Fibroblast of villous mesenchyme (primary cell): ENCODE measurements at places on chromosomes 11 and 22.

GRCh38 chr22:48186146-48186790 is 1423.8 kb downstream of the TBC1D22A start:
- no peak for DNase-seq

GRCh38 chr22:35892192-35892591 is 136.4 kb downstream of the RBFOX2 start:
- DNase-seq, result peak; percentile 69

- peak; percentile 10 for DNase-seq
Measured at GRCh38 chr11:45405916-45406670, 120.0 kb upstream of the SYT13 start.

- no peak for DNase-seq
Measured at GRCh38 chr11:122618927-122619326, 36.6 kb upstream of the UBASH3B start.

- no peak for DNase-seq
Measured at GRCh38 chr11:35978183-35978582, 34.3 kb downstream of the LDLRAD3 start.

DNA sequence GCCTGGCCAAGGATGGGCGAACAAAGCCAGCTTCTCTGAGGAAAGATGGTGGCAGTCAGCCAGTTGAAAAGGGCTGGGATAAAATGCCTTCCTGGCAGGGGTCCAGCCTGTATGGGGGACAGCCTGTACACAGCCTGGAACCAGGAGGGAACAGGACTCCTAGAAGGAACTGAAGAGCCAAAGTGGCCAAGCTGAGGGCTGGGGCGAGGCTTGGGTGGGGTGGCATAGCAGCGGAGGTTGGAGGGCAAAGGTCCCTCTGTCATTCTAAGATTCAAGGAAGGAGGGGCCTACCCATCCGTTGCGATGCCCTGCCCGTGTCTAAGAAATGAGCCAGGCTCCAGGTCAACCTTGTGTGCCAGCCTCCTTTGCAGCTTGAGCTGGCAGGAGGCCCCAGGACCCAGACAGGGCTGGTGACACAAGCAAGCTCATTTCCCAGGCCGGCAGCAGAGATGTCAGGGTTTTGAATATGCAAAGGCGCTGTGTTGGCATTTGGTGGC is 22.6 kb downstream of the FADD start:
- no peak for DNase-seq

DNA sequence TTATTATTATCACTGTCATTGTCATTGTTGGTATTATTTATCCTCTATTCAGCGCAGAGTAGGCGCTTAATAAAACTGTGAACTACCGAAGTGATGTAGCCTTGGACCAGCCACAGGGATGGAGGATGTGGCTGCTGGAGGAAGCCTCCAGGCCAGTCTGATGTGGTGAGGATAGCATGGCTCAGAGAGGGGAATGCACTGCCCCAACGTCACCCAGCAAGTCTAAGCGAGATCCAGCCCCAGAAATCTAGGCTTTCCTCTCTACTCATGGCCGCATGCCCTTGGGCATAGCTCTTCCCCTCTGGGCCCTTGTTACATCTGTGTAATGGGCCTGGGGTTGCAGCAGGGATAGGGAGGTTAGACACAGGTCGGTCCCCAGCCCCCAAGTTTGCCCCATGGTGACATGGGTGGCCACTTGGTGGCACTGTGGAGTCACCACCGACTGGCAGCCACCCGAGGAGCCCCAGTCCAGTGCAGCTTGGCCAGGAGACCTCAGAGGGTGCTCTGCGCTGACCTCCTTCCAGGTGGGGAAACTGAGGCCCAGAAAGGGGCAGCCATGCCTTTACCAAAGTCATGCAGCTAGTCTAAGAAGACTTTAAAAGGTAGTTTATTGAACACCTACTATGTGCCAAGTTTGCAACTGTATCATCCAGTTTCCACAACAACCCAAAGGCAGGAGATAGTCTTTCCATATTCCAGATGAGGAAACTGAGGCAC is 395.7 kb downstream of the MN1 start:
- DNase-seq, result peak; percentile 41

DNA sequence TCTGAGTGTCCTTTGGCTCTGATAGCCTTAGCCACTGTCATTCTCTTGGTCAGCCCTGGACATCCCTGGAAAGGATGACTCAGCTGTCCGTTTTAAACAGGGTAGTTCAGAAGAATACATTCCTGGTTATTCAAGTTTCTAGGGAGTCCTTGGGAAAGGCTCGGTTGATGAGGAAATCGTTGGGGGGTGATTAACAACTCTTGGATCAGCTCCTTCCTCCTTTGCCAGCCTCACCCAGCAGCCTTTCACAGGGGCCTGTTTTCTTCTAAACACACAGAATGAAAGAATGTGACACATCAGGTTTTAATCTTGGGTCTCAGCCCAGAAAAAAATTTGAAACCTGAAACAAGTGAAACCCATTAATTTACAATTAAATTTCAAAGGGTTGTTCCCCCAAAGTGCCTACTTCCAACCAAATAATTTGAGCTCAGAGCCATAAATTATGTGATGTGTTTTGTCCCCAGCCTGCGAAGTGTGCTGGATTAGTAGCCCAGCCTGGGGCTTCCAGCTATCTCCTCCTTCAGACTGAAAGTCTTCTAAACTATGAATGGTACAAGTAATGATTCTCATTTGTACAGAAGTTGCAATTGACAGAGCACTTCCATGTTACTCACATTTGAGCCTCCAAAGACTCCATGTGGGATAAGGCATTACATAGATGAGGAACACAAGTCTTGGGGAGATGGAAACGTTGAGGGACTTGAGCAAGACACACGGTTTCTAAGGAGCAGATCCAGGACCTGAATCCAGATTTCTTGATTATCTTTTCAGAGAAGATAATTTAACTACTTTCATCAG is 19.3 kb upstream of the MRGPRX2 start:
- peak; percentile 74 for DNase-seq

GRCh38 chr11:1572197-1573076 is at the start of gene DUSP8:
DUSP8 (minus strand) TSS chr11:1572271; CDS start chr11:1565826, 6,445 bp downstream.
- peak; percentile 86 for DNase-seq

DNA sequence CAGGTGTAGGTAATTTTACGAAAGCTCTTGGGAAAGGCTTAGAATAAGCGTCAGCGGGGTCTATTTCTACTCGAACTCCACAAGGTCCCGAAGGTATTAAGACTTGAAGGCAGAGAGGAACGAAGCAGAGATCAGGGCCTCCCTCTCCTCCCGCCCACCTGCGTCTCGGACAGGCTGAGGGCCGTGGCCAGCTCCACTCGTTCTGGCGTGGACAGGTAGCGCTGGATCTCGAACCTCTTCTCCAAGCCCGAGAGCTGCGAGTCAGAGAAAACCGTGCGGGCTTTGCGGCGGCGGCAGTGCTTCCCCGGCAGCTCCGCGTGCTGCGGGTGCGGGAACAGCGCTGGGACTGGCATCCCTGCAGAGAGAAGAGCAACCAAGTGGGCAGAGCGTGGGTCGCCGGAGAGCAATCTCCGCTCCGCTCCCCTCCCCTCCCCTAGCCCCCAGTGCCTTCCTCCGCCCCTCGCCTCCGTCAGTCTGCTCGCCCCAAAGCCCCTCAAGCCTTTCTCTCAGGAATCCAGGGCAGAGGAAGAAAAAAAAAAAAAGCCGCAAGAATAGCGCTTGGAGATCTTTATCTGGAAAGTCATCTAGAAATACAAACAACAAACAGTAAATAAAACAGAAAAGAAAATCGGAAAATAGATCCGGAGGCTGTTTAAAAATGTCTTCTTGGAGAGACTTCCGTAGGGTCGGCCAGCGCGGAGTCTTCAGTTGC is 2.4 kb downstream of the BSX start:
- DNase-seq, result no peak

GRCh38 chr11:17418444-17419081 is 30.1 kb upstream of the KCNJ11 start:
- DNase-seq, result peak; percentile 8

DNA sequence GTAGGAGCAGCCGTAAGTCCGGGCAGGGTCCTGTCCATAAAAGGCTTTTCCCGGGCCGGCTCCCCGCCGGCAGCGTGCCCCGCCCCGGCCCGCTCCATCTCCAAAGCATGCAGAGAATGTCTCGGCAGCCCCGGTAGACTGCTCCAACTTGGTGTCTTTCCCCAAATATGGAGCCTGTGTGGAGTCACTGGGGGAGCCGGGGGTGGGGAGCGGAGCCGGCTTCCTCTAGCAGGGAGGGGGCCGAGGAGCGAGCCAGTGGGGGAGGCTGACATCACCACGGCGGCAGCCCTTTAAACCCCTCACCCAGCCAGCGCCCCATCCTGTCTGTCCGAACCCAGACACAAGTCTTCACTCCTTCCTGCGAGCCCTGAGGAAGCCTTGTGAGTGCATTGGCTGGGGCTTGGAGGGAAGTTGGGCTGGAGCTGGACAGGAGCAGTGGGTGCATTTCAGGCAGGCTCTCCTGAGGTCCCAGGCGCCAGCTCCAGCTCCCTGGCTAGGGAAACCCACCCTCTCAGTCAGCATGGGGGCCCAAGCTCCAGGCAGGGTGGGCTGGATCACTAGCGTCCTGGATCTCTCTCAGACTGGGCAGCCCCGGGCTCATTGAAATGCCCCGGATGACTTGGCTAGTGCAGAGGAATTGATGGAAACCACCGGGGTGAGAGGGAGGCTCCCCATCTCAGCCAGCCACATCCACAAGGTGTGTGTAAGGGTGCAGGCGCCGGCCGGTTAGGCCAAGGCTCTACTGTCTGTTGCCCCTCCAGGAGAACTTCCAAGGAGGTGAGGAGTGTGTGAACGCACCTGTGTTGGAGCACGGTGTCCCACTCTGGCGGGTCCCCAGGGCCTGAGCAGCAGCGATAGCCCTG is at the start of gene TAGLN:
TAGLN (plus strand) TSS at position 318 of the 863 bp plus-strand sequence. CDS start 3,644 bp downstream, outside the sequence.
- DNase-seq, result peak; percentile 93
